ENCODE measurements at places on chromosomes 11 and 22. TPM values are rescaled to one million over a fixed set of nuclear protein-coding genes. Genes with fewer than 3 reads are reported as not detected.

Gene TMEM225
- not detected for total RNA-seq

Gene ZNF214
- total RNA-seq = not detected

Gene CENPM
- 74.0 TPM for total RNA-seq

Gene GAS2
- total RNA-seq = 2.0 TPM

Gene ART1
- total RNA-seq = not detected

Gene DDIAS
- total RNA-seq = 12.0 TPM

Gene UBE2L6
- 245 TPM for total RNA-seq

Gene SLC22A12
- total RNA-seq = not detected

Gene ABCG4
- not detected for total RNA-seq

Gene MPZL3
- 20.4 TPM for total RNA-seq

Gene IGLL5
- total RNA-seq = not detected

Gene KRTAP5-8
- not detected for total RNA-seq

Gene MMP7
- total RNA-seq = not detected

Measured in activated CD8-positive, alpha-beta memory T cell treated with anti-CD3 and anti-CD28 coated beads, Interleukin-2, amount 10 ng/mL, durations not matched to agents 7 days and 5 days (primary cell).